Stomach (tissue), 19 donors: ENCODE measurements at places on chromosomes 7 and 10. TPM values are rescaled to one million over a fixed set of nuclear protein-coding genes. Genes with fewer than 3 reads are reported as not detected.

The NOM1 gene
- 0.58 TPM for total RNA-seq

The ODAD2 gene
- total RNA-seq: 0.37 TPM

The CRYGN gene
- total RNA-seq: not detected

The SAP25 gene
- total RNA-seq: not detected

The SFTPA1 gene
- not detected for total RNA-seq

The LDB3 gene
- total RNA-seq: 3.1 TPM

The ARL4A gene
- total RNA-seq: 1.2 TPM

The VWA2 gene
- total RNA-seq: 16.0 TPM

- H3K27me3 ChIP-seq: no peaks in the 10 kb centered on the region
- DNase-seq: no peak
- no peak overlapping the region for H3K27ac ChIP-seq
- H3K4me3 ChIP-seq: no peak overlapping the region
- H3K4me1 ChIP-seq: no peaks in the 10 kb centered on the region
Observed at GRCh38 chr10:36720895-36721294, 404.5 kb upstream of the ANKRD30A start.

DNA sequence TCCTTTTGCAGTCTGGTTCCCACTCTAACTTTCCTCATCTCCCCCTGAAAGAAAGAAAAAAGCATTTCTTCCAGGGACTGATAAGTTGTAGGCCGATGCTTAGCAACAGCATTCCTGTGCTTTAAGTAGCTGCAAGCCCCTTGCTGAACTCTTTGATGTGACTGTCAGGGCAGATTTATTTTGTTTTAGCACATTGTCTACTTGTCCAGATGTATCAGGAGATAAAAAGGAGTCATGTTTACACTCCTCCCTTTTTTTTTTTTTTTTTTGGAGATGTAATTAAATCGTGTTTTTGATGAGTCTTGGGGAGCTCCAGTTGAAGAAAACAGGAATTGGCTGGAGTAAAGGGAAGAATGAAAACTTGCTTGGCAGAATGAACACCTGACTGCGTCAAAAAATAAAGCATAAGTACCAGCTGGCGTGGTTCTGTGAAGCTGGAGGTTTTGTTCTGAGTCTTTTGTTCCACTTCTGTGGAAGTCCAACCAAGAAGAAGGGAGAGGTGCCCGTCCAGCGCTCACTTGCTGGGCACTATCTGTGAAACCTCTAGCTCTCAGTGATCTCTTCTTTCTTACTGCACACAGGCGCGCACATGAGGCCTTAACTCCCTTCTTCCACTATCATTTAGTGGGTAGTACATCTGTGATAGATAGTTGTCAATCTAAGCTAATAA lies 871.7 kb downstream of the LRMDA start:
- H3K4me1 ChIP-seq: peaks cover 47% of the 10 kb centered on the region
- no peak overlapping the region for H3K4me3 ChIP-seq
- H3K27me3 ChIP-seq: no peaks in the 10 kb centered on the region
- no peak for DNase-seq

GRCh38 chr10:75319274-75319673 lies 82.3 kb downstream of the ZNF503 start:
- no peak for DNase-seq
- no peaks in the 10 kb centered on the region for H3K27me3 ChIP-seq
- no peak overlapping the region for H3K27ac ChIP-seq
- no peaks in the 10 kb centered on the region for H3K4me1 ChIP-seq

DNA sequence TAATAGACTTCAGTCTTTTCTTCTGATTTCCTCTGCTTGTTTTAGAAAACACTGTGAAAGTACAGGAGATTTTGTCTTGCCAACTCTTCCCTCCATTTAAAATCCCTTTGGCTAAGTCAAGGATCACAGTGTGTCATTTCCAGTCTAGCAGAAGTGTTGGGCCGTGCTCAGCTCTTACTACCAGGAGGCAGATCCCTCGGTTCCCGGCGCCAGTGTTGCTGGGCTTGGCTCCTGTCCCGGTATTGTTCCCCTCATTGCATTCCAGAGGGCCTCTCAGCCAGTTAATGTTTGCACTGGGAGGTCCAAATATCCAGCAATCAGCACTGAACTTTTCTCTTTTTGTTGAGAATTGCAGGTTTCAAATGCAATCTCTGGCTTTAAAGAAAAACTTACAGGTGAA lies 612.1 kb upstream of the MGMT start:
- peak; percentile 93 for DNase-seq
- no peaks in the 10 kb centered on the region for H3K36me3 ChIP-seq
- no peaks in the 10 kb centered on the region for H3K27me3 ChIP-seq
- peaks cover 32% of the 10 kb centered on the region for H3K4me1 ChIP-seq

- peak; percentile 48 for DNase-seq
- no peak overlapping the region for H3K4me3 ChIP-seq
- no peaks in the 10 kb centered on the region for H3K4me1 ChIP-seq
- no peaks in the 10 kb centered on the region for H3K27me3 ChIP-seq
- H3K36me3 ChIP-seq: no peaks in the 10 kb centered on the region
- no peak overlapping the region for H3K27ac ChIP-seq
Observed at GRCh38 chr7:48389977-48390376, 218.7 kb downstream of the ABCA13 start.

GRCh38 chr7:47552621-47553020 lies 29.3 kb downstream of the TNS3 start:
- no peaks in the 10 kb centered on the region for H3K27me3 ChIP-seq
- H3K4me1 ChIP-seq: peaks cover 40% of the 10 kb centered on the region
- DNase-seq: peak; percentile 35
- H3K27ac ChIP-seq: peak overlapping the region; percentile 41

DNA sequence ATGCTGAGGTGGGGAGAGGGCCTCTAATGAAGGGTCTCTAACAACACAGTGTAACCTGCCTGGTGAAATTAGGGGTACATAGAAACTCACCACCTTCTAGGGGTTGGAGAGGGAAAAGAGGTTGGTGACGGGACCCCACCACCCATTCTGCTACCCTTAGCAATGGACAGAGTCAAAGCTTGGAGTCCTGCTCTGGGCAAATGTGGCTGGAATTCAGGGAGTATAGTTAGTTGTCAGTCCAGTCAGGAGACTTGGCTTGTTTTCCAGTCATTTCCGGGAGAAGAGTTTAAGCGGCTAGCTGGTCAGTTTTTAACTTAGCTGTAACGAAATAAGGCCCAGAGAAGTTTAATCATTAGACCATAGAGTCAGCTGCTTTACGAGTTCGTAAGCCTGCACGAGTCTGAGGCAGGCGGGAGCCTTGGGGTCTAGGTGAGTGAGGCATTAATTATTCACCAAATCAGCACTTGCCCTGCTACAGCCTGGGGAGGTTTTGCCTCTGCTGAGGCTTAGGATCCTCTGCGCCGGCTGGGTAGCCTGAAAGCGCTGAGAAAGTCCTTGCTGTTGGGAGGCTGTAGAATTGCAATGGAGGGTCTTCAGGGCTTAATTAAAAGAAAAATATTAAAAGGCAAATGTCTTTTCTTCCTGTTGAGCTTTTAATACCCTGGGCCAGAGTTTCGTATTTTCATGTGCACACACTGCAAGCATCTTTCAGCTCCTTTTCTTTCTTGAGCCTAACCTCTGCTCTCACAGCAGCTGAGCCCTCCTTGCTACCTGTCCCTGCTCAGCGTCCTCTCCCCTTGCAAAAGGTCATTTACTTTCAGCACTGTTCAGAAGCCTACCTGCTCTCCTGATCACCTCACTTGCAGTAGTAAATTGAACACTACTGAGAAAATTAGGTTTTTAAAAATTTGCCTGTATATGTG lies 1.5 kb upstream of the LAMB1 start:
- DNase-seq: no peak
- H3K4me3 ChIP-seq: peak overlapping the region; percentile 87
- peaks cover 11% of the 10 kb centered on the region for H3K27me3 ChIP-seq
- H3K36me3 ChIP-seq: no peaks in the 10 kb centered on the region

- no peak for DNase-seq
- no peak overlapping the region for H3K4me3 ChIP-seq
- peak overlapping the region; percentile 79 for H3K27ac ChIP-seq
Observed at GRCh38 chr7:116538138-116538537, 13.3 kb downstream of the CAV1 start.

DNA sequence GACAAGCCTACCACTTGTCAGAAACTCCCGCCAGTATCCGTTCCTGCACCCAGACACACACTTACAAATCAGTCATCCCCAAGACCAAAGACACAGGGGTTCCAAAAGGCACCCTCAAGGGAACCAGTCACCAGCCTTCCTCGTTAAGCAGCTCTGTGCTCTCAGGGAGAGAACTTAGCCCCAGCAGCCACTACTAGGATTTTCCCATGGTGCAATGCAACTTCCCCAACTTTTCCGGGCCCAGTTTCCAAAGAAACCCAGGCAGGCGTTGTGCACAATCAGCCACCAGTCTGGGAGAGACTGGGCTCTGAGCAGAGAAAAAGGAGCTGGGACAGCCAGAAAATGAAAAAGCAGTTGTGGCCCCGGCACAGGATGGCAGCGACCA lies 1.2 kb downstream of the DLG5 start:
- peak overlapping the region; percentile 82 for H3K4me3 ChIP-seq
- no peaks in the 10 kb centered on the region for H3K27me3 ChIP-seq
- peak overlapping the region; percentile 86 for H3K27ac ChIP-seq
- no peaks in the 10 kb centered on the region for H3K36me3 ChIP-seq

- H3K36me3 ChIP-seq: no peaks in the 10 kb centered on the region
- H3K27me3 ChIP-seq: peaks cover 90% of the 10 kb centered on the region
- peak; percentile 11 for DNase-seq
- H3K27ac ChIP-seq: peak overlapping the region; percentile 22
Observed at GRCh38 chr7:141071855-141072547, 1.9 kb upstream of the TMEM178B start.

DNA sequence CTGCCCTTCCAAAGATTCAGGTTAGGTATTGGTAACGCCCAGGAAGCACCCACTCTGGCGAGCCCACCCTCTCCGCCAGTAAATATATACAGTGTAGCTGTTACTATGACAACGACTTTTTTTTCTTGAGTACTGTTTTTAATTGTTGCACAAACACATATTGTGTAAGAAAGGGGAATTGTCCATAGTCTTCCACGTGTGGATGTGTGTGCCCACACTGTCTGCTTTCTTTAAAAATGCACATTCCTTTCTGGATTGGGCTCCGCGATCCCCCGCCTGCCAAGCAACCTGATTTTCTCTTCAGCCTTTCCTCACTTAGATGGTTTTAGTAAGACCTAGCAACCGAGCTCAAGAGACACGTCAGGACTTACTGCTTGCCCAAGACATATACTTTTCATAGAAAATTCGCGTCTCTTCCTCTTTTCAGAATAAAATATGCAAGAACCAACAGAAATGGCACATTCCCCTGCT lies 247.8 kb downstream of the EBF3 start:
- no peaks in the 10 kb centered on the region for H3K4me1 ChIP-seq
- H3K36me3 ChIP-seq: peaks cover 8% of the 10 kb centered on the region
- no peaks in the 10 kb centered on the region for H3K27me3 ChIP-seq

DNA sequence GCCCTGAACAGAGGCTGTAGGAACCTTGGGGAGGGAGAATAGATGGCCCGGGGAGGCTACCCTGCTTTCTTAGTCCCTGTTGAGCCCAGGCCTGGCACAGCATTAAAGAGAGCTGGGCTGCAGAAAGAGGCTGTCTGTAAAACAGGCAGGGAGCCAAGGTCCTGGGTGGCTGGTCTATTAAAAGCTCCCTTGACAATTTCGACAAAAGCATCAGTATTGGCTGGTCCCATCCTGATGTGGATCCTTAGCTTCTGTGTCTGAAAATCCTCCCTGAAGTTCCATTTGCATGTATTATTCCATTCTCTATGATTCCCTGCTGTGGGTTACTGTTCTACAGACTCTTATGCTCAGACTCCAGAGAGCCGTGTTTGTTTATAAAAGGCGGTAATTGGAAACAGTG lies 158.5 kb downstream of the GALNT17 start:
- H3K4me1 ChIP-seq: no peaks in the 10 kb centered on the region
- no peak overlapping the region for H3K27ac ChIP-seq
- peak; percentile 26 for DNase-seq
- H3K27me3 ChIP-seq: no peaks in the 10 kb centered on the region
- no peaks in the 10 kb centered on the region for H3K36me3 ChIP-seq
- H3K4me3 ChIP-seq: no peak overlapping the region

DNA sequence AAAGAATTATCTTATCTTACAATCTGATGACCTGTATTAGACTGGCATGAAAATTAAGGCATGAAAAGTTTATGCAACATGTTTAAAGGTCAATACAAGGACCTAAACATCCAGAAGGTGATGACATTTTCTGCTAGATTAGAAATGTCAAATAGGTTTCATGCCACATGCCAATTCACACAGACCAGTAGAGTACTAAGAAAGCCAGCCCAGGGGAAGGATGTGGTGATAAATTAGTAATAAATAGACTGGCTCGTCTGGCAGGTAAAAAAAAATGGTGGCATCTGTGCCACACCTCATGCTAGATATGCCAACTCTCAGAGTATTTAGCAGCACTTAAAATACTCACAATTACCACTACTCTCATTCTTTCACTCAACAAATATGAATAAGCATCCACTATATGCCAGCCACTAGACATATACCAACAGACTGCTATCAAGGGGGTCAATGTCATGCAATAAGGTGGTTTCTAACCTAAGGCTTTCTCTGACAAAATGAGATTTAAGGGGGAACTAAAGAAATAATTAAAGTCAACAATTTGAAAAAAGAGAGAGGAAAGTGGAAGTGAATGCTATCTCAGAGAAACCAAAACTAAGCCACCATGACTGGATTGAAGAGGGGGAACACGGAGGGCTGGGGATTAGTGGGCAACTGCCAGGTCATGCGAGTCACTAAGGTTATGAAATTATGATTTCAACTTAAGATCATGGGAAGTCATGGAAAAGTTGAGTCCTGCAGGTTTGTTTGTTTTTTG lies 83.5 kb downstream of the SGMS1 start:
- H3K27ac ChIP-seq: no peak overlapping the region
- H3K27me3 ChIP-seq: no peaks in the 10 kb centered on the region
- H3K4me1 ChIP-seq: peaks cover 38% of the 10 kb centered on the region
- DNase-seq: no peak
- H3K4me3 ChIP-seq: no peak overlapping the region

DNA sequence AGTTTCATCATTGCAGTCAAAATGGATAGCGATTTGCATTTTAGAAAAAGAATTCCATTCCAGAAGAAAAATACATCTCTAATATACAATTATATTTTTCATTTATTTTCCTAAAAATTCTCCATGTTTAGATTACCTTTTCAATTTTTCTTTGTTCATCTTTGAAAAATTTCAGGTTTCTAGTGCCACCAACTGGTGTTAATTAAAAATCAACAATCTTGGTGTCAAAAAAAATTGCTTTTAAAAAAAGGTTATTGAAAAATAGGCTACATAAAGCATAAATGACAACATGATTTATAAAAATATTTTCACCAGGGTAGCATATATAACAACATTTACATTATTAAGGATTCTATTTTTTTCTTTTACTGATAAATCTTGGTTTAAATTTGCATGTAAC lies 53.0 kb downstream of the CCDC186 start:
- H3K36me3 ChIP-seq: peaks cover 39% of the 10 kb centered on the region
- no peaks in the 10 kb centered on the region for H3K27me3 ChIP-seq
- DNase-seq: no peak
- no peak overlapping the region for H3K27ac ChIP-seq
- no peak overlapping the region for H3K4me3 ChIP-seq
- H3K4me1 ChIP-seq: no peaks in the 10 kb centered on the region

- peak overlapping the region; percentile 48 for H3K27ac ChIP-seq
- no peak overlapping the region for H3K4me3 ChIP-seq
- H3K36me3 ChIP-seq: no peaks in the 10 kb centered on the region
Observed at GRCh38 chr10:80552151-80552646, 14.5 kb downstream of the SH2D4B start.
